ENCODE measurements at places on chromosomes 1 and 21.

DNA sequence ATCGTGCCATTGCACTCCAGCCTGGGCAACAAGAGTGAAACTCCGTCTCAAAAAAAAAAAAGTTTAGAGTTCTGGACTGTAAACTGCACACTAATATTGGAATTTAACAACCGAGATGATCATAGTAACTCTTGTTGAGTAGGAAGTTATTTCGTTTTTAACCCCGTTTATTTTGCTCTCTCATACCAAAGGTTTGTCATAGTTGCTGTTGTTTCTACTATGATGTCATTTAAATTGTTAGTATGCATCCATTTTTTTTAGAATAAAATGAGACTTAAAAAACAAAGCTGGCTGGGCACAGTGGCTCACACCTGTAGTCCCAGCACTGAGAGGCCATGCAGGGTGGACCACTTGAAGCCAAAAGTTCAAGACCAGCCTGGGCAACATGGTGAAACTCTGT is 49.3 kb downstream of the DOP1B start:
- DNase-seq: no peak

- DNase-seq: no peak
These were observed 320.5 kb upstream of the NR5A2 start for GRCh38 chr1:199706826-199707606.

DNA sequence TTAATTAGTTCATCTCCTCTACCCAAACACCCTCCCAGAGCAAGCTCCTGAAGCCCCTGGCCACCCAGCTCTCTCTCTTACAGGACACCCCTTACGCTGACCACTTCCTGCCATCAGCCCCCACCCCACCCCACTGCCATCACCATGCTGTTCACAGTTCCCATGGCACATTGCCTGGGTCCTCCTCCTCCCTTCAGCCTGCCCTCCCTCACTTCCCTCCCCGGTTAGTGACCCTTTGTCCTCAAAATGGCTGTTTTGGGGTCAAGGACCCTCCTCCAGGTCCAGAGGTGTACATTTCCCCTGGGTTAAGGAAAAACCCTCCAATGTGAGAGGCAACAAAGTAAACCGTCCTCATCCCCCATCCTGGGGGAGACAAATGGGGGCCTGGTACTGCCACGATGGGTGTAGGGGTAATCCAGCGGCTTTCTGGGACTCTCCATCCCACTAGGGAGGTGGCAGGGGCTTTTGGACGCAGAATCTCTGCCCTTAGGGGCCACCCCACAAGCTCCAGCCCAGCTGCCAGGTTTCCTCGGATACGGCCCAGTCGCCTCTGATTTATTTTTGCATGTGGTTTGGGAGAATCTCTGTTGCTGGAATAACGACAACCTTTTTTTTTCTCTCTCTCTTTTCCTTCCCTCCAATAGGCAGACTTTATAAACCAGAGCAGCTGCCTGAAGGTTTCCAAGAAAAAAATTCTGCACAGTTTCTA is 8.5 kb downstream of the CAMK2N1 start:
- no peak for DNase-seq

GRCh38 chr1:28173151-28173979 is 3.1 kb downstream of the PTAFR start:
- DNase-seq: no peak

- peak; percentile 22 for DNase-seq
These were observed 86.8 kb upstream of the CD34 start for GRCh38 chr1:207997486-207998268.

DNA sequence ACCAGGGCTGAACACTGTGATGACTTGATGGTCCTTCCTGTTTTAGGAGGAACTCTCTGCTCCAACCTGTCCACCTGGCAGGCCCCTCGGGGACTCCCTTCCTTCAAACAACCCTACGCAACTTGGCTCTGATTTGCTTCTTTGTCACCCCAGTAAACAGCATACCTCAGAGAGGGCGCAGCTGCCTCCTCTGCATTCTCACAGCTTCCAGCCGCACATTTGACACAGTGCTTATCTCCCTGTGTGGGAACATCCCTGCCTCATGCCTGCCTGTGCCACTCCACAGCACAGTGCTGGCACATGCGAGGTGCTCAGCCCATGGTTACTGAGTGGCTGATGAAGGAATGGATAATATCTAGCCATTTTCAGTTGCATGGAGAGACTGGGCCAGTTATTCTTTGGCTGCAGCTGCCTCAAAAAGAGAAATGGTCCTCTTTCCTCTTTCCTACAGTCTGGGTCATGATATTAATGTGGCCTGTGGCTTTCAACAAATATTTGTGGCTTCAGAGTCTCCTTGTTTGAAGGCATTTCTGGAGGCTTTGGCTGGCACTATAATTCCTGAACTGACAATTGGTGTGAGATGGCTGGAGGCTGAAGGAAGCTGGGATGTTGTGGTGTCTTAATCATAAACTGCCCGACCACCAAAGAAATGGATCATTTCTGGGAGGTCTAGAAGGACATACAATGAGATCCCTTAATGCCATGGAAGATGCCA is 77.9 kb downstream of the TENT5C start:
- no peak for DNase-seq

- no peak for DNase-seq
These were observed 7.3 kb upstream of the BARHL2 start for GRCh38 chr1:90724361-90724760.

GRCh38 chr21:22174746-22175145 is 1176.5 kb downstream of the NCAM2 start:
- DNase-seq: no peak

GRCh38 chr1:67793562-67793961 is 39.7 kb downstream of the GNG12 start:
- DNase-seq: no peak

DNA sequence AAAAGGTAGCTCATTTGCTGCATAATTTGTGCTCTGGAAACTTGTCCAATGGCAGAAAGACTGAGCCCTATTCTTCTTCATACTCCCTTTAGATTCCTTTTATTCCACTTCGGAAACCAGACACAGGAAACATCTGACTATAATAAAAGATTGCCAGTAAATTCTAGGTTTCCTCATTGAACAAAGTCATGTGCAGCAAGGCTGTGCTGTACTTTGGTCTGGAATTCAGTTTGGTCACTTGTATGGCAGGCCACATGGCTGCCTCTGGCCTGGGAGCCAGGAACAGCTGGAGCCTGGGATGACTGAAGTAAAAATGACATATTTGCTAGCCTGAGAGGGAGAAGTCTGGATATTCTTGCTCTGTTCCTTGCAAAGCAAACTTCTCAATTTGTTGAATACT is 79.6 kb downstream of the ST3GAL3 start:
- no peak for DNase-seq

DNA sequence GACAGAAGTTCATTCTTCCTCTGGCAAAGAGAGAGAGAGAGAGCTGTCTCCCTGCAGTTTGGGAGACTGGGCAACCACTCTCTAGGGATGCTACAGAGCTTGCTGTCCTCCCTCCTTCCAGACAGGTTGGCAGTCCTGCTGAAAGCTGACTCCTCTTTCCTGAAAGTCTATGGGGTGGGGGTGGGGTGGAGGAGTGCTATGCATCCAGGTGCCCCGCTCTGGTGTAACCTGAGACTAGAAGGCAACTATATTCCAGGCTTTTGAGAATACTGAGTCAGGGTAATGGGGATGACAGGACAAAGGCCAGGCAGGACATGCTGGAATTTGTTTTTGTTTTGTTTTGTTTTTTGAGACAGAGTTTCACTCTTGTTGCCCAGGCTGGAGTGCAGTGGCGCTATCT is 55.4 kb downstream of the OPTC start:
- DNase-seq: no peak

GRCh38 chr1:39183503-39184353 is 20.8 kb upstream of the MACF1 start:
- peak; percentile 74 for DNase-seq

DNA sequence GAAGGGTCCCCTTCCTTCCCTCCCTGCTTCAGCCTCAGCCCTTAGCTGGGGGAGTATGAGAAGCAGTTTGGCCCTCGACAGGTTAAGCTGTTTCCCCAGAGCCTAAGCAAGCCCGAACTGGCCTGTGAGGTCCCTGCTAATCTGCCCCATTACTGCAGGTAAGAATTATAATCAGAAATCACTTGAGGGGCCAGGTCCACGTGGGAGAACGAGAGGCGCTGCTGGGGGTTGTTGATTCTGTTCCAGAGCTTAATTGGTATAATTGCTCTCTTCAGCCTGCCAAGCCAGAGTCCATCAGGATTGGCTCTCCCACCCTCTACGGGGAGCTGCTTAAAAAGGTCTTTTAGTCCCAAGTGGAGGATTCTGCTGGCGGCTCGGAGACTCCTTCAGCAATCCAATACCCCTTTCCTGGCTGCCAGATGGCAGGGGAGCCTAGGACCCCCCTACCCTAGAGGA is 70.8 kb downstream of the UBE2T start:
- no peak for DNase-seq

DNA sequence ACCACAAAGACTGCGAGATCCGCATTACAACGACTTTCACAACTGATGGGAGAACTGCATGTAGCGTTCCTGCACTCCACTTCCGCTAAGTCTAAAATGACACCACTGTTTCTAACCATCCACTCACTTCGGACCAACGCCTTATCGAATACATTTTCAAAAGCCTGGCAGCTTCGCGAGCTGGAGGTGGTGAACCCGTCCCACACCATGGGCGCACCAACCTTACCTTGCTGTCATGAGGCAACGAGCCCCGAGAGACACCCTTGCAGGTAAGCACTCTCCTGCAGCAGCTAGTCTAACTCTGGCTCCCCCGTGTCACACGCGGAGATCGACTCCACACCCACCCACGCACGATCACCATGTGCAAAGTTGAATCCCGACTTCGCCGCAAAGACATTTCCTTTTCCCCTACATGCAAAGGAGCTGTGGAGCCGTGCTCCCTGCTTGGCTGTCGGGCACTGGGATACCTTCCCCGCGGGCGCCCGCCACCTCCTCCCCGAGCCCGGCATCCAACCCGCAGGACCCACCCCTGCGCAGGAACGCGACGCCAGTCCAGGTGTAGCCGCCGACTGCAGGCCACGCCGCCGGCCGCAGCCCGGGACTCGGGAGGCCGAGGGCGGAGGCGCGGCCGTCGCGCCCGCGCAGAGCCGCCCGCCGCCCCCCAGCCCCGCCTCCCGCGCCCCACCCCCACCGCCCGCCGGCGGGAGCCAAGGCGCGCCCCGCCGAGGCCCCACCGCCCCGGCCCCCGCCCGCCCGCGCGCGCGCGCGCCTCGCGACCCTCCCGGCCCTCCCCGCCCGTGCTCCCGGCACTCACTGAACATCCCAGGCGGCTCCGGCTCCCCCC is 629 bp downstream of the TAF5L start:
- peak; percentile 49 for DNase-seq

- no peak for DNase-seq
These were observed 17.9 kb downstream of the LUZP1 start for GRCh38 chr1:23150742-23151141.

DNA sequence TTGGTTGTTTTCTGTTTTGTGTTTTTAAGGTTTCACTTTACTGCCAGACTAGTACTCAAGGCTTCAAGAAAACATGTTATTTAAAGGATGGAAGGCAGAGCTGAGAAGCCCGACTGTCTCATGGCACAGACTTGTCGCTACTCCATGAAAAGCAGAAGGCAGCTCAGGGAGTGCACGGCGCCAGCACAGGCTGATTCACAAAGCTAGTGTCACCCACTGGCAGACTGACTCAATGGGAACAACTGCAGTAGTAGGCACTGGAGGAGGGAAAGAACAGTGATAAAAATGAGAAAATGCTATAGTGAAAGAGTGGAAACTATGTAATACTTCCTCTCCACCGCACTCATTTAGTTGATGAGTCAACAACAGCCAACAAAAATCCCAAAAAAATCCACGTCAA is 14.7 kb downstream of the HSF2BP start:
- DNase-seq: no peak

GRCh38 chr1:112954945-112955772 is 837 bp downstream of the SLC16A1 start:
- peak; percentile 27 for DNase-seq

GRCh38 chr1:179175011-179175841 is 54.3 kb downstream of the ABL2 start:
- DNase-seq: no peak

GRCh38 chr1:92314024-92314423 is 15.2 kb downstream of the RPAP2 start:
- no peak for DNase-seq

DNA sequence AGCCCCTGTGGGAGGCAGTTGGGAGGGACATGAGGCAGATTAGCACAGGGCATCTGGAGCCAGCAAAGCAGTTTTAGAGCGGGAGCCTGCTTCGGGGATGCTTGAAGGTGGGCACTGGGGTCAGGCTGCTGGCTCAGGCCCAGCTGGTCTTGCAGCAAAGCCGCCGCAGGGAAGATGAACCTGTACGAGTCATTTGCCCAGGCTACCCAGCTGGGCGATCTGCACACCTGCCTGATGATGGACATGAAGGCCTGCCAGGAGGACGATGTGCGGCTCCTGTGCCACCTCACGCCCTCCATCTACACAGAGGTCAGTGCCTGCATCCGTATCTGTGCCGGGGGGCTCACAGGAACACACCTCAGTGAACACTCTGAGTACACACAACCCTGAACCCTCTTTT is 7.7 kb upstream of the SLC27A3 start:
- no peak for DNase-seq

DNA sequence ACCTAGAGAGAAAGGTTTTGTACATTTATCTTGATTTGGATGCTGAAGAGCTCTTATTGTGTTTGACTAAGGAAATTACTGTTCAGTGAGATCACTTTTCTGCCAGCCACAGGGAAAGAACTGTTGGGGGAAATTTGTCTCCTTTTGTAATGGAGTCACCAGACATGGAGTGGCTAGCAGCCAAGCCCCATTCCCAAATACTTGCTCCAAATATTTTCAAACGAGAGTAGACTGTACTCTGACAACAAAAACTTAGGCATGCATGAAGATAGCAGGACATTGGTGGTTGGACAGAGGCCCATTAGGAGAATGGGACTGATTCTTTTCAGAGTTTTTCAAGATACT is 21.1 kb downstream of the IPO9 start:
- no peak for DNase-seq

GRCh38 chr21:44748621-44749020 is 37.2 kb upstream of the TSPEAR start:
- no peak for DNase-seq

- no peak for DNase-seq
These were observed 107.5 kb upstream of the CLDN14 start for GRCh38 chr21:36587388-36587787.

GRCh38 chr1:14118691-14119485 is 418.9 kb downstream of the PRDM2 start:
- no peak for DNase-seq

- DNase-seq: no peak
These were observed 2.7 kb upstream of the CD5L start for GRCh38 chr1:157844089-157844830.

DNA sequence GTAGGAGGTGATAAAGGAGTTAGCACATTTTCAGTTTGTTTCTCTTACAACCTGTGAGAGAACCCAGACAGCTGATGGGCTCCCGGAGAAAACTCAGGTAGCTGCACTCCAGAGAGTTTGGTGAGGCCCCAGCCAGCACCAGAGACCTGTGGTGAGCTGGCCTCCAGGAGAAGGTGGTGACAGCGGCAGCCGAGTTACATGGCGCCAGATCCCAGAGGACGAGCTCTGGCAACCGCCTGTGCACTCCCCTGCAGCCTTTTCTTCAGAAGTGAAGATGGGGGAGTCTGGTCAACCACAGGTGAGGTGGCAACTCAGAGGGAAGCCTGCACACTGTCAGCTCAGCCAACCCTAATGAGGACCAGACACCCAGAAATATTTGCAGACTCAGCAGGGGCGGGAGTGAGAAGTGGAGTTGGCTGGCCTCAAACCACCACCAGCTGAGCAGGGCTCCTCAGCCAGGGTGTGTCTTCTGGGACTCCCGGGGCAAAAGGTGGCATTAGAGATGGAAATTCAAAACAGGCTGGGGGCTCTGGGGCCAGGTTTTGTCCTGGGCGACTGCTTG is 209.7 kb downstream of the SETD4 start:
- no peak for DNase-seq

Measured in activated T-cell treated with anti-CD3 and anti-CD28 coated beads for 4 hours (primary cell).